ENCODE measurements at places on chromosomes 4 and X. TPM values are rescaled to one million over a fixed set of nuclear protein-coding genes. Genes with fewer than 3 reads are reported as not detected.

- no peak overlapping the region for H3K27ac ChIP-seq
- no peak overlapping the region for H3K4me3 ChIP-seq
- H3K27me3 ChIP-seq = no peaks in the 10 kb centered on the region
- no peak for DNase-seq
- no peaks in the 10 kb centered on the region for H3K4me1 ChIP-seq
- H3K36me3 ChIP-seq = no peaks in the 10 kb centered on the region
Measured at GRCh38 chr4:22190855-22191254, 242.3 kb upstream of the KCNIP4 start.

TRAM1L1 gene
- not detected for total RNA-seq

- H3K36me3 ChIP-seq = no peaks in the 10 kb centered on the region
- H3K27ac ChIP-seq = no peak overlapping the region
- no peak overlapping the region for H3K4me3 ChIP-seq
- DNase-seq = no peak
Measured at GRCh38 chrX:63768760-63769159, 16.3 kb downstream of the ARHGEF9 start.

BCOR gene
- 26.1 TPM for total RNA-seq

CHRDL1 gene
- total RNA-seq = not detected

DNA sequence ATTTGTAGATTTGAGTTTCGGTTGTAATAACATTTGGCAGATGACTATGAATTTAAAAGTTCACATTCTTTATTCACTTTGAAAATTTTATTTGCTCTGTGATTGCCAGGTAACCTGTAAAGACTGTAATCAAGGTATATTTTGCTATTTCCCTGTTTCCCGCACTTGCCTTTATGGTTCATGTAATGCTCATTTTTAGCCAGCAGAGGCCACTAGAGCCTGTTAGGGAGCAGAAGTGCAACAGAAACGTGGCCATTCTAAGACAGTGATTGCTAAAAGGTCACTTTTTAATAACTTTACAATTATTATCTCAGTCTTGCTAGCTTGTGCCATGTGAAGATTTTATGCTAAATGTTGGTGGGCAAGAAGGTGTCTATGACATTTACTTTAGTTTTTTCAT lies 12.4 kb downstream of the YIPF6 start:
- H3K27ac ChIP-seq = no peak overlapping the region
- peaks cover 31% of the 10 kb centered on the region for H3K36me3 ChIP-seq
- no peaks in the 10 kb centered on the region for H3K27me3 ChIP-seq
- peak; percentile 5 for DNase-seq

ETDA gene
- total RNA-seq = not detected

- no peak overlapping the region for H3K4me3 ChIP-seq
- no peak overlapping the region for H3K27ac ChIP-seq
- H3K27me3 ChIP-seq = no peaks in the 10 kb centered on the region
- DNase-seq = no peak
Measured at GRCh38 chrX:153568451-153569011, 30.4 kb downstream of the CCNQ start.

VCX3A gene
- not detected for total RNA-seq

GRCh38 chr4:105186701-105187161 lies 40.1 kb downstream of the TET2 start:
- no peak overlapping the region for H3K4me3 ChIP-seq
- no peaks in the 10 kb centered on the region for H3K4me1 ChIP-seq
- no peaks in the 10 kb centered on the region for H3K27me3 ChIP-seq
- H3K36me3 ChIP-seq = peaks cover 5% of the 10 kb centered on the region

- H3K27ac ChIP-seq = no peak overlapping the region
- no peaks in the 10 kb centered on the region for H3K36me3 ChIP-seq
- no peak overlapping the region for H3K4me3 ChIP-seq
- no peaks in the 10 kb centered on the region for H3K27me3 ChIP-seq
- DNase-seq = no peak
- H3K4me1 ChIP-seq = peaks cover 17% of the 10 kb centered on the region
Measured at GRCh38 chrX:42933187-42933586, 155.2 kb upstream of the PPP1R2C start.

DNA sequence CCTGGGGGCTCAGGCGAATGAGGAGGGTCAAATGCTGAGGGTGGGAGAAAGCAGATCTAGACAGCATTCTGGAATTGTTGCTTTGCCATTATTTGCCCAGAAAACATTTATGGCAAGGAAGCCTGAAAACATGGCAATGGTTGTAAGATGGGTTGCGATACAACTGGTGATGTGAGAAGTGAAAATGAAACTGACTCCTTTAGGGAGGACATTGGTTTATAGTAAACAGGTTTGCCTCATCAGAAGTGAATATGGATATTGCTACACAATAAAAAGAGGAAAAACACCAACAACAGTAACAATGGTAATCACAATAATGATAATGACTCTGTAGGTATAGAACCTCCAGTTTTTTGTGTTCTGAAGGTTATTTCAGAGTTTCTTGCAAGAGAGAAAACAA lies 107.0 kb upstream of the TBC1D9 start:
- H3K27me3 ChIP-seq = no peaks in the 10 kb centered on the region
- peaks cover 4% of the 10 kb centered on the region for H3K4me1 ChIP-seq
- H3K4me3 ChIP-seq = no peak overlapping the region

BBS7 gene
- total RNA-seq = 3.8 TPM

OFD1 gene
- total RNA-seq = 59.1 TPM

GRCh38 chr4:98510757-98511517 lies 147.5 kb downstream of the TSPAN5 start:
- no peak overlapping the region for H3K4me3 ChIP-seq
- no peak overlapping the region for H3K27ac ChIP-seq
- DNase-seq = no peak
- H3K4me1 ChIP-seq = peaks cover 11% of the 10 kb centered on the region
- H3K27me3 ChIP-seq = no peaks in the 10 kb centered on the region

- H3K4me1 ChIP-seq = no peaks in the 10 kb centered on the region
- H3K27me3 ChIP-seq = no peaks in the 10 kb centered on the region
- H3K27ac ChIP-seq = no peak overlapping the region
- no peaks in the 10 kb centered on the region for H3K36me3 ChIP-seq
- no peak for DNase-seq
- no peak overlapping the region for H3K4me3 ChIP-seq
Measured at GRCh38 chrX:128805236-128805635, 718.1 kb downstream of the SMARCA1 start.

EVC2 gene
- 1.3 TPM for total RNA-seq

- H3K36me3 ChIP-seq = no peaks in the 10 kb centered on the region
- peak; percentile 44 for DNase-seq
Measured at GRCh38 chr4:108512615-108513505, 107.5 kb upstream of the RPL34 start.

DNA sequence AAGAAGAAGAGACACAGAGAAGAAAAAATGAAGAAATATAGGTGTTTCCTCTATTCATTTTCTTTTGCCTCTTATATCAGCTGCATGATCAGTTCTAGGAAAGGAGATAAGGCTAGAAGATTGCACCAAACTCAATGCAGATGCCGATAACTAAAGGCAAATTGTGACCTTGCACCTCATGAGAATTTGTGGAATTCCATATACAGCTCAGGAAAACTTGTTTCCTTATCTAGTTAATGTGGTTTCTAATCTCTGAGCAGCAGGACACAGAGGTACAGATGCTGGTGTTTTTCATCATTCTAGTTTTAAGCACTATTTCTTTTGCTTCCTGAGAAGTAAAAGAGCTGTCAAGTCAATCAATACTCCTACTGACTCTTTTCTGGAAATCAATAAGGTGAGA lies 104.6 kb upstream of the NWD2 start:
- H3K4me3 ChIP-seq = no peak overlapping the region
- no peak for DNase-seq
- H3K27me3 ChIP-seq = no peaks in the 10 kb centered on the region
- H3K36me3 ChIP-seq = no peaks in the 10 kb centered on the region

- H3K4me3 ChIP-seq = no peak overlapping the region
- no peak overlapping the region for H3K27ac ChIP-seq
- H3K4me1 ChIP-seq = no peaks in the 10 kb centered on the region
- H3K36me3 ChIP-seq = no peaks in the 10 kb centered on the region
- DNase-seq = no peak
Measured at GRCh38 chrX:38018766-38019425, 12.5 kb downstream of the SYTL5 start.

PCDH10 gene
- not detected for total RNA-seq

GRCh38 chr4:23922541-23923111 lies 32.8 kb upstream of the PPARGC1A start:
- H3K4me1 ChIP-seq = no peaks in the 10 kb centered on the region
- no peak overlapping the region for H3K4me3 ChIP-seq
- H3K36me3 ChIP-seq = no peaks in the 10 kb centered on the region

GRCh38 chr4:14167876-14168510 lies 540.5 kb upstream of the BOD1L1 start:
- H3K36me3 ChIP-seq = no peaks in the 10 kb centered on the region
- DNase-seq = no peak
- H3K27me3 ChIP-seq = no peaks in the 10 kb centered on the region
- no peak overlapping the region for H3K27ac ChIP-seq
- no peaks in the 10 kb centered on the region for H3K4me1 ChIP-seq

SASH3 gene
- 70.8 TPM for total RNA-seq

DNA sequence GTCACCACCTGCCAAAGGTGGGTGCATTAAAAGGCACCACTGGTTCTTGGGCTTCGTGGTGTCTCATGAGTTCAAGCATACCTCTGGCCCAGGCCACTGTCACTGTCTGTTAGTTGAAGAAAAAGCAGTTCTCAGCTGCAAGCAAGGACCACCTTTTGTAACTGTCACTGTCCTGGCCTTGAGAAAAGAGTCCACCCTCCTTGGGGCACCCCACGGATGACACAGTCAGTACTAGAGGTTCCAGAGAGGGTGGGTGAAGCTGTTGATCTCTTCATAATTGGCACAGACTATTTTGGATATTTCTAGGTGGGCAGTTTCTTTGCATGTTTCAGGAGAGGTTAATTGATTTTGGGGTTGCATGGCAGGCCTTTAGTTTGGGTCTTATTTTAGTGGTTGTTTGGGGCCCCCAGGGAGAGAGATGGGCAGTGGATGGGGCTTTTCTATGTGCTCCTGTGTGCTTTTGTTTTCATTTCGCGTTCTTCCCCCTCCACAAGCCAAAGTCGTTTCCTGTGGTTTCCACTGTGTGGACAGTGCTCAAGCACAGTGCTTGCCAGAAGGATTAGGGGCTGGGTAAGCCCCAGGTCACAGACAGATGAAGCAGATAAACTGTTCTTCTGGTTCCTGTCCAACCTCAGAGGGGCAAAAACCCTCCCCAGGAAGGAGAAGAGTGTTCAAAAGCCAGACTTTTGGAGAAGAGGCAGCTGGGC lies 156.2 kb upstream of the PPP1R2C start:
- H3K27ac ChIP-seq = no peak overlapping the region
- H3K27me3 ChIP-seq = no peaks in the 10 kb centered on the region
- DNase-seq = no peak
- H3K4me3 ChIP-seq = no peak overlapping the region
- no peaks in the 10 kb centered on the region for H3K36me3 ChIP-seq
- H3K4me1 ChIP-seq = peaks cover 21% of the 10 kb centered on the region

- peak overlapping the region; percentile 29 for H3K4me3 ChIP-seq
- no peaks in the 10 kb centered on the region for H3K27me3 ChIP-seq
- no peaks in the 10 kb centered on the region for H3K36me3 ChIP-seq
- DNase-seq = no peak
- no peaks in the 10 kb centered on the region for H3K4me1 ChIP-seq
- H3K27ac ChIP-seq = no peak overlapping the region
Measured at GRCh38 chr4:152382057-152382785, 153.7 kb downstream of the FBXW7 start.

DNA sequence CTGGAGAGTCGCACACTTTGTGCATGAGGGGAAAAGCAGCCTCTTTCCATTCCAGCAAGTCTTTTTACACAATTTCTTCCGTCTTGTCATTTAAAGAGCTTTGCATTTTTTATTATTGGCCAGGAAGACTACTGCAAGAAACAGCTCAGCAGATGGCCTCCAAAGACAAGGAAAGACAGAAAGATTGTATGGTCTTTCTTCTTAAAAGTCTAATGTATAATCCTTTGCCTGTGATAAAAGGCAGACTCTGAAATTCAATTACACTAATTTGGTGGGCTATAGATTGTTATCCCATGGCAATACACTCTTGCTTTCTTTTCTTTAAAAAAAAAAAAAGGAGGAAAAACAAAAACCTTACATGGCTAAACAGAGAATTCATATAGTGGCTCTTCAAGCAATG lies 5.9 kb downstream of the CAPN6 start:
- no peak overlapping the region for H3K27ac ChIP-seq
- H3K4me1 ChIP-seq = no peaks in the 10 kb centered on the region
- no peak for DNase-seq
- no peaks in the 10 kb centered on the region for H3K36me3 ChIP-seq
- no peak overlapping the region for H3K4me3 ChIP-seq
- H3K27me3 ChIP-seq = no peaks in the 10 kb centered on the region

Data from CD4-positive, alpha-beta T cell (primary cell).